ENCODE measurements at places on chromosomes 16 and 17.

DNA sequence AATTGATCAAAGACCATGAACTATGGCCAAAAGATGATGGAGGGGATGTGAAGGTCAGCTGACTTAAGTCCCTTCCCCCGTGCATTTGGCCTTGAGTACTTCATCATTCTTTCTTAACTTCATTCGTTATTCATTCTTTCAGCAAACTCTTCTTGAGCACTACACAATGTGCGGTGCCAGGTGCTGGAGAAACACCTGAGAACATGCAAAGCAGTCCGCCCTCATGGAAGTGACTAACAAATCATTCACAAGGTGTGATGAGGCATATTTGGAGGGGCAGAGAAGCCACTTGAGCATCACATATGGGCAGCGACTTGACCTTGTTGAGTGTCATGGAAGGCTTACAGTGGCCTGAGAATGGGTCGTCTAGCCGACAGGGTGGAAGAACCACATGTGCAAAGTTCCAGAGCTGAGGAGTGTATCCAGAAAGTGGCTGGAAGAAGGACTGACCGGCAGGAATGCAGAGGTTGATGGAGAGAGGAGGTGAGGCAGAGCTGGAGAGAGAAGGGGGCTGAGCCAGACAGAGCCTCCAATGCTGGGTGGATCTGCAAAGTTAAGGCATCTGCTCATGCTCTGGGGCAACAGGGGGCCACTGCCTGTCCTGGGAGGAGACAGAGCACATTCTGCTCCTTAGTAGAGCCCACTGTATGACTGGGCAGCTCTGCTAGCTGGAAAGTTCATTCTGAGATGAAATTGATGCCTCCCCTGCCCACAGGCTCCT is 25.1 kb upstream of the EIF1 start:
- DNase-seq = no peak

DNA sequence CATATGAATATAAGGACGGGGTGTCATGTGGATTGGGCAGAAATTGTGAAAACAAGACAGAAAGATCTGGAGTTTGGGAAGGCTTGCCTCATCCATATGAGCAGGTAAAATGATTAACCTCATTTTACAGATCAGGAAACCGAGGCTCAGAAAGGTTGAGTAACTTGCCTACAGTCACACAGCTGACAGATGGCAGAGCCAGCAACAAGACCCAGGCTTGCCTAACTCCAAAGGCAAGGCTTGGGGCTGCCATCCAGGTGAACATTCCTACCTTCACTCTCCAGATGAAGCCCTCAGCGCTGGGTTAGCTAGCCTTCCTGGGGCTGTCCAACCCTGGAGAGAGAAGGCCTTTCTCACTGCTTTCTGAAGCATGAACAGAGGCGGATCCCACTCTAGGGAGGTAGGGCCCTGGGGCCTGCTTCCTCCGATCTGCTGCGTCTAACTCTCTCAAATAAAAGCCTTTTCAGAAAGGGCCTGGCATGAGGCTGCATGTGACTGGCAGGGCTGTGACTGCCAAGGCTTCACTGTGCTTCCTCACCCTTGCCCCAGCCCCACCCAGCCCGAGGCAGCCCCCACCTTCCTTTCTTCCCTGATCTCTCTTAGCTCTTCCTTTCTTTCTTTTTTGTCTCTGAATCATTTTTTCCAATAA is 107.8 kb downstream of the GNAO1 start:
- DNase-seq = no peak

DNA sequence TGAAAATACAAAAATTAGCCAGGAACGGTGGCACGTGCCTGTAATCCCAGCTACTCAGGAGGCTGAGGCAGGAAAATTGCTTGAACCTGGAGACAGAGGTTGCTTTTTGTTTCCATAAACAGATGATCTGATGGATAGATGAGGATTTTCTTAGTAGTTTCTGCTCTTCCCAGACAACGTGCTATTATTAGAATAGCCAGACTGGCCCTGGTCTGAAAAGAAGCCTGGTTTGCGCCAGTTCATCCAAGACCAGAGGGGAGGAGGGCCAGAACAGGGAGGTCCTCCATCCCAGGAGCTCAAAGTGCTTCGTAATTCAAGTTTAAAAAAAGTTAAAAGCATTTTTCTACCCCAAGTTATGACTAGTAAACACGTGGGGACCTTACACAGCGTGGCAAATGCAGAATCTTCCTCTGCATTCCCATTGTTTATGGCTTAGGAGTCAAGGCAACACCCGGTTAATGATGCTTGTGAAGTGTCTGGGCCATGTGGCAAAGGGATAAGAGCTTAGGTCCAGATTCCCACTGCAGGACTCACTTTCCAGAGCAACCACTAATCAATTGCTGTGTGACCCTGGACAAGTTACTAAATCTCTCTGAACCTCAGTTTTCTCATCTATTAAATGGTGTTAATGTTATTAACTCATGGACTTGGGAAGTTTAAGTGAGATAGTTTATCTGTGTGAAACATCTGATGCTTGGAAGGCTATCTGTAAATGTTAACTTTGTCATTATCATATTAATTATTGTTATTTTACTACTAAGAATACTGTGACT is 205.4 kb downstream of the CCDC182 start:
- DNase-seq = no peak

DNA sequence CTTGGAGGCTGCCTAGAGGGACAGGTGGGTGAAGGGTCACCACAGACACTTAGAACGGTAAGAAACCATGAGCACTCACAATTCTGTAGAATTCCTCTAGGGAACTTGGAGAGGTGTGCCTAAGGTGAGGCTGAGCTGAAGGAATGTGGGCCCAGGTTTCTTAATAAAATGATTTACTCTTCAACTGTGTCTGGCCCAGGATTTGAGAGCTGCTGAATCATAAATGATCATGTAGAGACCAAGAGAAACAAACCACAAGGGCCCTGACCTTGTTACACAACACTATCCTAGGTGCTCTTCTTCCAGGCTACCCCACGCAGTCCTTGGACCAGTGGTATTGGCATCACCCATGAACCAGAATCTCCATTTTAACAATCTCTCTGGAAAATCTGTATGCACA is 27.7 kb downstream of the ZNF18 start:
- no peak for DNase-seq

- DNase-seq = no peak
Observed at GRCh38 chr17:72429066-72429638, 308.3 kb downstream of the SOX9 start.

DNA sequence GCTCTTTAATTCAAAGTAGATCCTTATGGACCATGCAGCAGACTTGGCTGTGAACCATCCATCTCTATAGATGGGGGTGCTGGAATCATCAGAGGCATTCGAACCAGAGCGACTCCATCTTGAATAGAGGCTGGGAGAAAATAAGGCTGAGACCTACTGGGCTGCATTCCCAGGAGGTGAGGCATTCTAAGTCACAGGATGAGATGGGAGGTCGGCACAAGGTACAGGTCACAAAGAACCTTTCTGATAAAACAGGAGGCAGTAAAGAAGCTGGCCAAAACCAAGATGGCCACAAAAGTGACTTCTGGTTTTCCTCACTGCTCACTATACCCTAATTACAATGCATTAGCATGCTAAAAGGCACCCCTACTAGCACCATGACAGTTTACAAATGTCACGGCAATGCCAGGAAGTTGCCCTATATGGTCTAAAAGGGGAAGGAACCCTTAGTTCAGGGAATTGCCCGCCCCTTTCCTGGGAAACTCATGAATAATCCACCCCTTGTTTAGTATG is 89.2 kb upstream of the BRD7 start:
- DNase-seq = no peak

DNA sequence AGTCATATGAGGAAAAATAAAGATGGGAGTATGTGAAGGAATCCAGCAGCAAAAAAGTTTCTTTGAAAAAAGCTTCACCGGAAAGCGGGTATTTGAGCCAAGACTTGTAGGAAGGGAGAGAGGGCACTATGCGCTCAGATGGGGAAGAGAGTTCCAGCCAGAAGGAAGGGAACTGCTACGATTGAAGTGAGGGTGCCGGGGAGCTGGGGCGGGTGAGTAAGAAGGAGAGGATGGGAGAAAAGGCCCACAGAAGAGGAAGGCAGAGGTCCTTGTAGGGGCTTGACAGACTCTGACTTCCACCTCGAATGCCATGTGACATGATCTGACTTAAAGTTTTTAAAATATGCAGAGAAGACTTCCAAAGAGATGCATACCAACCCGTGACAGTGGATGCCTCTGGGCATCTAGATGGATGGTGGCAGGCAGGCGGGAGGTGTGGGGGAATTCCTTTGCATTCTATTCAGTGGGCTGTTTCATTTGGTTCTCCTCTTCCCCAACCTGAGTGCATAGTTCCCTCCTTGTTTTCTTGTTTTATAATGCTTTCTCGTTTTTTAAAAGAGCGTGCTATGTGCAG is 44.9 kb downstream of the CDRT4 start:
- no peak for DNase-seq

DNA sequence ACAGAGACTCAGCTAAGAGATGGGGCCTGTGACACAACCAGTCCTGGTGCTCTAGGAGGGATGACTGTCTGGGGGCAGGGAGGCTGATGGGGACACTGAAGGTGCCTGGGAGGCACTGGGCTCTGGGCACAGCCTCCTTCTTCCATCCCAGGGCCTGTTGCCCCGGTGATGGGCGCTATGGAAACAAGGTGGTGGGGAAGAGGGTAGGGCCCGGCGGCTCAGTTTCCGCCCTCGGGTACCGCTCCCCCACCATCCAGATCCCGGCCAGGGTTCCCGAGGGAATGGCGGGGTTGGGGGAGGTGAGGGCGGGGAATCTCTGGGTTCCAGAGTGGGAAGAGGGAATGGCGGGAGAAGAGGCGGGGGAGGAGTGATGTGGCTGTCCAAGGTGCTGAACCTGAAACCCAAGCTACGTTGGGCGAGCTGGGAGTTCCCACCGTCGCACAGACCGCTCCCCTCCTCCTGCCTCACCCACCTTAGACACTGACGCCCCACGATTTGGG is 981 bp downstream of the KCNH4 start:
- DNase-seq = no peak

- DNase-seq = no peak
Observed at GRCh38 chr16:53509906-53510703, 7.1 kb upstream of the AKTIP start.

GRCh38 chr16:2250652-2251295 is 613 bp downstream of the ECI1 start:
- no peak for DNase-seq
